Activated T-helper 2 cell treated with anti-CD3 and anti-CD28 coated beads, Interferon-gamma antibody, Interleukin-2, Interleukin-4, amounts not matched to agents 10 μg/mL and 5 μg/mL and 100 μg/mL, durations not matched to agents 14 hours and 24 hours and 36 hours (primary cell): ENCODE measurements at places on chromosomes 5 and 9. TPM values are rescaled to one million over a fixed set of nuclear protein-coding genes. Genes with fewer than 3 reads are reported as not detected.

GRCh38 chr5:173258466-173258865 is 23.5 kb upstream of the NKX2-5 start:
- no peak for DNase-seq

GRCh38 chr5:107957051-107957450 is 286.3 kb upstream of the EFNA5 start:
- DNase-seq, result no peak

- DNase-seq, result no peak
Observed at GRCh38 chr5:82330530-82331270, 52.5 kb upstream of the RPS23 start.

Gene NFIB
- 0.02 TPM in 1 of 2 replicates, not detected in the other for total RNA-seq

DNA sequence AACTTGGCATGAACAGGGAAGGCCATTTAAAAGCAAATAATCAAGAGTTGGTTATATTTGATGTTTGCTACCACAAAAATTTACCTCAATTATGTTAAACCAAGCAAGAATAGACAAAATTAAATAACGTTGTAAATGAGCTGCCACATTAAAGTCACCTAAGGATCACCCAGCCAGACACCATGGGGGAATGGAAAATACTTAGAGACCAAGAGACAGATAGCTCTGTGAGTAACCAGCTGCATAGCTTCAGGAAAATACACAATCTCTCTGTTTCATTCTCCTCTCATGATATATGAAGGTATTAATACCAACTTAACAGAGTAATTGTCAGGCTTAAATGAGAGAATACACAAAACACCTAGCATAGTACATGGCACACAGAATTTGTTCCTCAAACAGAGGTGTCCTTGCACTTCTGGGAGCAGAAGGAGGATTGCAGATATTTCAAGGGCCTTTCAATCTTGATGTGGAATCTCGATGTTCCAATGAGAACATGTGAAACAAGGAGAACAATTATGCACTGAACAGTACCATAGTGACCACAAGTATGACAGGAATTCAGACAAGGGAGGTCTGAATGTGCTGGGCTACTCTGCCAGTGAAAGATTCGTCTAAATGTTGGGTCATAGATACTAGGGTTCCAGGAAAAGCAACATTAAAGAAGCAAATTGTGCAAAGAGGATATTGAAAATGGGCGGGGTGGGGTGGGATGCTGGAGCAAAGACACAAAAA is 18.6 kb downstream of the JAKMIP2 start:
- no peak for DNase-seq

Gene OTULINL
- total RNA-seq, result 17.0 and 20.9 TPM in 2 replicates

DNA sequence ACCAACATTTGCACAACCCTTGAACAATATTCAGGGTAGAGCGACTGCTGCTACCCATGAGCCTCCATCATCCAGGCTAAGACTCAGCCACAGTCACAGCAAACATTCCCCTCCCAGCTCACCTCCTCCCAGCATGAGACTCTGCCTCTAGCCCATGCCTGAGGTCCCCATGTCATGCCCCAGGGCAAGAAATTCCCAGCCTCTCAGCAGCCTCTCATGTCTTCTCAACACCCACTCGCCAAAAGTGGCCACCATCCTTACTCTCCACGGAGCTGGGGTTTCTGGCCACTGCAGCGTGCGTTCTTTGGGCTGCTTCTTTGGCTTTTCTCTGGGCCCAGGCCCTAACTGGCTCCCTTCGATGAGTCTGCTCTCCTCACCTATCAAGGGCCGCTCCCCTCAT is 82.2 kb downstream of the NSUN2 start:
- no peak for DNase-seq

Gene KCNN2
- total RNA-seq, result not detected in 2 replicates

GRCh38 chr5:149886692-149887470 is 57.7 kb downstream of the PDE6A start:
- no peak for DNase-seq

Gene SMIM33
- total RNA-seq, result 0.23 and 0.25 TPM in 2 replicates

Gene CD180
- total RNA-seq, result 0.02 TPM in 2 replicates

DNA sequence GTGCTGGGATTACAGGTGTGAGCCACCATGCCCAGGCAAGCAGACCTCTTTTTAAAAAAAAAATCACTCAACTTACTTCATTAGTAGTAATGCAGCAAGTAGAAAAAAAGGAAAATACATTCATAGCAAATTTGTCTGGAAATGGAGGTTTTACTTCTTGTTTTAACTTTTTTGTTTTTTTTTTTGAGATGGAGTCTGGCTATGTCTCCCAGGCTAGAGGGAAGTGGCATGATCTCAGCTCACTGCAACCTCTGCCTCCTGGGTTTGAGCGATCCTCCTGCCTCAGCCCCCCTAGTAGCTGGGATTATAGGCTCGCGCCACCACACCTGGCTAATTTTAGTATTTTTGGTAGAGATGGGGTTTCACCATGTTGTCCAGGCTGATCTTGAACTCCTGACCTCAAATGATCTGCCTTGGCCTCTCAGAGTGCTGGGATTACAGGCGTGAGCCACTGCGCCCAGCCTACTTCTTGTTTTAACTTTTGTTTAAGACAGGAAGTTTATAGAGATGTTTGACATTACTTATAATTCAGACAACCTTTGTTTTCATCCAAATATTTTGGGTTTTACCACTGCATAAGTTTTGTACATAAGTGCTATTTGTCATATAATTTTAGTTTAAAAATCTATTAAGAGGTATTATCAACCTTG is 26.5 kb downstream of the UBE2R2 start:
- DNase-seq, result no peak

GRCh38 chr5:173923218-173924095 is 35.3 kb downstream of the CPEB4 start:
- DNase-seq, result no peak

Gene HMCN2
- not detected in 2 replicates for total RNA-seq

- no peak for DNase-seq
Observed at GRCh38 chr5:78320401-78320800, 25.9 kb upstream of the AP3B1 start.

Gene CTXN3
- not detected in 2 replicates for total RNA-seq

GRCh38 chr9:82532504-82533180 is 530.3 kb downstream of the RASEF start:
- no peak for DNase-seq

- DNase-seq, result no peak
Observed at GRCh38 chr5:110807169-110807568, 68.4 kb downstream of the SLC25A46 start.

DNA sequence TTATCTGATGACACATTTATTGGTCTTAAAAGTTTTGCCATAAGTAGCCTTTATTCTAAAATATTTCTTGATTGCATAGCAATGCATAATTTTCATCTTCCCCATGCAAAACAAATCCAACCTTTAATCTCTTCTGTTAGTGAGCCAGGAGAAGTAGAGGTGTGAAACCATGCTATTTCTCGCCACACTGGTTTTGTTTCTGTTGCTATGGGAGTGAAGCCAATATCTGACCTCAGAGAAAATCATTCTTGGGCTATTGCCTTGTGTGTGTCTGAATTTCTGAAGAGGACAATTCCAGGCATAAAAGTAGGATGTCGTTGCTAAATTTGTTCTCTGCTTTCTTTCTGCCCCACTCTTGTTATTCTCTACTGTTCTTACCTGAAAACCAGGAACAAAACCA is 183.6 kb downstream of the PTTG1 start:
- DNase-seq, result no peak

DNA sequence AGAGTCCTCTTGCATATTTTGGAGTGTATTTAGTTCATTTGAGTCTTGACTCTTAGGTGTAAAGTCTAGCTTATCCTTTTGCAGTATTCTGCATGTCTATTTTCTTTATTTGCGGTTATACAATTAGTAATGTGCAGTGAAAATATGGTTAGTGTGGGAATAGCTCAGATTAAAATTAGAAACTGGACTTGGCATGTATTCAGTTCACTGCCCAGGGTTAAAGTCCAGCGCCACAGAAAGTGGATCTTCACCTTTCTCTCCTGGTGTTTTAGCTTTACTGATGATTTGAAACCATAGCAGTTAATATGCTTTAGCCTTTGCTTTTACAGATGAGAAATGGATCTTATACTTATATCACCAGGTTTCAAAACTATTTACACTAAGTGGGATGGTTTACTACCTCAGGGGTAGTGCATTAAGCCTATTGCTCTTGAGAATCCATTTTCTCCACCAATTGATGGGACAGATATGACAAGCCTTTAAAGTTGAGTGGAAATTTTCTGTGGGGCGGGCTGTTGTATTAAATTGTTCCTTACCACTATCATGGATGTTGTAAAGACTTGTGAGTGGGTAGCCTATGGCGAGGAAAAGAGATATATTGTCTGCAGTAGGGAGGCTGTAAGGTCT is 48.9 kb downstream of the PBX3 start:
- no peak for DNase-seq
